ENCODE measurements at places on chromosomes 1 and 21. TPM values are rescaled to one million over a fixed set of nuclear protein-coding genes. Genes with fewer than 3 reads are reported as not detected.

ASCL5 gene
- not detected for total RNA-seq

TSPAN2 gene
- total RNA-seq: not detected

PHGDH gene
- 33.5 TPM for total RNA-seq

AADACL3 gene
- total RNA-seq: not detected

PCBP3 gene
- 0.46 TPM for total RNA-seq
